ENCODE measurements at places on chromosomes 1 and 21. TPM values are rescaled to one million over a fixed set of nuclear protein-coding genes. Genes with fewer than 3 reads are reported as not detected.
A peak's percentile ranks its signal among the peaks of the same experiment; 100 is the strongest.

NBPF6 gene
- total RNA-seq = not detected

SUSD4 gene
- total RNA-seq = 3.5 TPM

GIPC2 gene
- total RNA-seq = not detected

MIXL1 gene
- 0.31 TPM for total RNA-seq

FMN2 gene
- total RNA-seq = 1.7 TPM

- peak; percentile 68 for DNase-seq
Measured at GRCh38 chr1:115717541-115717940, 51.0 kb downstream of the CASQ2 start.

DNA sequence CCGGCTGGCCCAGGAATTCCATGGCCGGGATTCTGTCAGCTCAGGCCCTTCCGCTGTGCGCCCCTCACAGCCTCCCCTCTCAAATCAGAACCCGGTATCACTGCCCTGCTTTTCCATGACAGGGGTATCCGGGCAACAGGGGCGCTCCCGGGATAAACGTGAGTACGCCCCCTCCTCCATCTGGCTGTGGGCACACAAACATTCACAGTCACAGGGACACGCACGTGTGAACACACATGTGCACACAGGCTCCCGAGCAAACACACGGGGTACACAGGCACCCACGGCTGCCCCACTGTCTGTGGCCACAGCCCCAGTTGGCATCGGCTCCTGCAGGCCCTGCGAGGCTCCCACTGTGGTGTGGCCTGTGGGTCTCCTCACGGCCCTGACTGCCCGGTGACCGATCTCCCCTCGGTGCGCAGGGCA lies 16.7 kb downstream of the COL6A1 start:
- DNase-seq = no peak

DNA sequence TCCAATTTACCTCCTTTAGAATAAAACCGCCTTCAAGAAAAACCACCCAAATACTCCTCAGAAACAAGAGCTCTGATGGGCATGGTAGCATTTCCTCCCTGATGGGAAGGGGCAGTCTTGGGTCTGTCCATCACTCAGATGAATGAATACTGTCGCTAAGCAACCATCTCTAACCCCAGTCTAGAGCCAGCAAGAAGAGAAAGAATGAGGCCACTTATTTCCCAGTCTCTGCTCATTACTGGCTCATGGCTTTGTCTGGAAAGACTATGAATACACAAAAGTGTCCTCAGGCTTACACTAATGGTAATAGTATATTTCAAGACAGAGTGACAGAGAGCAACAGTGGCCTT lies 51.0 kb upstream of the F3 start:
- peak; percentile 82 for DNase-seq

GRCh38 chr1:221227872-221228337 lies 348.7 kb downstream of the HLX start:
- DNase-seq = no peak

DNA sequence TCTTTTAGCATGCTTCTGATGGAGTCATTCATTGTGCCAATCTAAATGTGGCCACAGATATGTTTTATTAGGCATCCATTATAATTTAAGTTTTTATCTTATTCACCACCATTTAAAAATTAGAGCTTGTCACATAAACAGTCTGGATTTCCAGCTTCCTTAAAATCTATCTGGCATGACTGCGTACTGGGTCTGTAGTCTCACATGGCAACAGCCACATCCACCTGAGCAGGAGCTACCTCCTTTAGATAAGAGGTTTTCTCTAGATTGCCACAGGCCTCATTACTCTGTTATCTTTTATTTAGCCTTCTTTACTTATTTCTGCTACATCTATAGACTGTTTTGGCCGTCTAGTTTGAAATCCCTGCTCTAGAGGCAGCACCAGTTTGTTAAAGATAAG lies 29.1 kb downstream of the B3GALT2 start:
- no peak for DNase-seq

- peak; percentile 65 for DNase-seq
Measured at GRCh38 chr1:9371391-9371935, 78.8 kb downstream of the SPSB1 start.

- no peak for DNase-seq
Measured at GRCh38 chr1:114088392-114089299, 65.0 kb downstream of the SYT6 start.

DNA sequence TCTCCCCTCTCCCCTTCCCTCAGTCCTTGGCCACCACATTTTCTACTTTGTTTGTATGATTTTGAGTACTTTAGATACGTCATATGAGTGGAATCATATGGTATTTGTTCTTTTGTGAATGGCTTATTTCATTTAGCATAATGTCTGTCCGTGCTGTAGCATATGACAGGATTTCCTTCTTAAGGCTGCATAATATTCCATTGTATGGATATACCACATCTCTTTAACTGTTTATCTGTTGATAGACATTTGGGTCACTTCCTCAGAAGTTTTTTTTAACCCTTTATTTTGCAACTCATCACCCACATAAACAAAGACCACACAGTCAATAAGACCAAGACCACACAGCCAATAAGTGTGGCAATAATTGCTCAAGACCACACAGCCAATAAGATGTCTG lies 24.9 kb downstream of the FAM163A start:
- no peak for DNase-seq

DNA sequence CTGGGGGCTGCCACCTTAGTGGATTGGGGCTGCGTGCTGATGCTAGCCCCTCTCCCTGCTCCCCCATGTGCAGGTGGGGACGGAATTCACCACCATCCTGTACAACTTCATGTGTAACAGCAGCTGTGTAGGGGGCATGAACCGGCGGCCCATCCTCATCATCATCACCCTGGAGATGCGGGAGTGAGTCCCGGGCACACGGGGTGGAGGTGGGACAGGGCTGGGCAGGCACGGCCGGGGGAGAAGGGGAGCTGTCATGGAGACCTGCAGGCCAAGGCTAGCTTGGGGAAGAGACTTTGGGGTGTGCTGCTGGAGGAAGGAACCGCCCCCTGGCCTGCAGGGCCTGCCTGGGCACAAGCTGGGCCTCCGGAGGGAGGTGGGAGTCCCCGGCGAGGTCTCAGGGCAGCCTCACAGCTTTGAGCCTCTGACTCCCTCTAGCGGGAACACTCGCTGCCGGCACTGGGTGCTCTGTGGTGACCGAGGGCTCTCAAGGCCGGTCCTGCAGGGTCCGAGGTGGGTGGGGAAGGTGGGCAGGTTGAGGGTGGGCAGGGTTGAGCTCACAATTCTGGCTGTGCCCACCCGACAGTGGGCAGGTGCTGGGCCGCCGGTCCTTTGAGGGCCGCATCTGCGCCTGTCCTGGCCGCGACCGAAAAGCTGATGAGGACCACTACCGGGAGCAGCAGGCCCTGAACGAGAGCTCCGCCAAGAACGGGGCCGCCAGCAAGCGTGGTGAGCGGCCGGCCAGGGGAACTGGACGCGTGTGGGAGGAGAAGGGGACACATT lies 25.0 kb upstream of the CCDC27 start:
- DNase-seq = peak; percentile 68

DNA sequence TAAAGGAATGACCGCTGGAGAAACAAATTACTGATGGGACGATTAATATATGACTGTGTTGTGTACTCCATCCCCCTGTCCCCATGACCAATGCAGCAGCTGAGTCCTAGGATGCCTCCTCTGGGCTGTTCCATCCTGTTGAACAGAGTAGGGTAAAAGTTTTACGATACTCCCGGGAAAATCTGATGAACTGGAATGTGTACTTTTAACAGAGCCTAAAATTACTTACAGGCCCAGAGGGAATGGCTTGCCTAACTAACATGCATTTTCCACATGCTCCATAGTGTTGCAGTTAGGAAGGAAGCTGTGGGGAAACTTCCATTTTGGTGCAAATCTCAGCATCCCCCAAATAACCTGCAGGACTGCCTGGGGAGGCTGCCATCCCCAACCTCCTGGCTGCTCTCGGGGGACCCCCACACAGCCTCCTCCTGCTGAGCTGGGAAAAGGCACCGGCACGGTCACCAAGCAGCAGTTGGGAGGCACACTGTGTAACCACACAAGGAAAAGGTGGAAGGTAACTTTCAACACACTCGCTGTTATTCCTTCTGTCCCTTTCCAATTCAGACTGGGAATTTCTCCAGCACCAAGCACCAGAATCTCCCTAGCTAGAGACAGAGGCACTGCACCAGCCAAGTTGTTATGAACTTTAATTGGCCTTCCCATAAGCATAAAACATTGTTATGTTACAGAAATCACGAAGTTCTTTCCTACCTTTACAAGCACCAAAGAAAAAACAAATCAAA lies 97.2 kb downstream of the BCAR3 start:
- no peak for DNase-seq

DNA sequence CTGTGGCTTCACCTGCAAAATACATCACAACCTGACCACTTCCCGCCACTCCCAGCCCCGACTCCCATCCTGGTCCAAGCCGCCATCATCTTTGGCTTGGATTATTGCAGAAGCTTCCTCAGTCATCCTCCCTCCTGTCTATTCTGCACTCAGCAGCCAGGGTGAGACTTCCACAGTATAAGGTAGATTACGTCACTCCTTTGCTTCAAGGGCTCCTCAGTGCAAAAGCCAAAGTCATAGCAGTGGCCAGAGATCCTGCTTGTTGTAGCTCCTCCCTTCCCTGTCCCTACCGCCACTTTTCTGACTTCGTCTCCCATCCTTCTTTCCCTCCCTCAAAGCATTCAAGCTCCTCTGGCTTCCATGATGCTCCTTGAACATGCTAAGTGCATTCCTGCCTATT lies 152.8 kb downstream of the GRIK3 start:
- DNase-seq = no peak

- DNase-seq = no peak
Measured at GRCh38 chr1:51664421-51665240, 47.7 kb downstream of the OSBPL9 start.

DNA sequence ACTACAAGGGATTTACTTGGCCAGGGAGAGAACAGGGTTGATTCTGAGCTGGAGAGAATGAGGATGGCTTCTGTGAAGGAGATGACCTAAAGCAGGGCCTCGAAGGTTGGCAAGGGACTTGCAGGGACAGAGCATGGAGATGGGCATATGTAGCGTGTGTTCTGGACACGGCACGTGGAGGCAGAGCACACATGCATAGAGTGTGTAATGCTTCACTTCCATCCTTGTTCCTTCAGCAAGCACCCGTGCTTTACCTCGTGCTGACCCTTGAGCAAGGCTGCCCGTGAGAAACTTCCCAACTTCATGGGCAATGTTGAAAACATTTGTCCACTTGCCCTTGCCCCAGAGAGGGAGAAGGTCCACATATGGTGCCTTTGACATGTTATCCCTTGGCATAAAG lies 33.1 kb downstream of the NFIA start:
- DNase-seq = no peak

- no peak for DNase-seq
Measured at GRCh38 chr1:84939151-84939550, 46.1 kb upstream of the LPAR3 start.

DNA sequence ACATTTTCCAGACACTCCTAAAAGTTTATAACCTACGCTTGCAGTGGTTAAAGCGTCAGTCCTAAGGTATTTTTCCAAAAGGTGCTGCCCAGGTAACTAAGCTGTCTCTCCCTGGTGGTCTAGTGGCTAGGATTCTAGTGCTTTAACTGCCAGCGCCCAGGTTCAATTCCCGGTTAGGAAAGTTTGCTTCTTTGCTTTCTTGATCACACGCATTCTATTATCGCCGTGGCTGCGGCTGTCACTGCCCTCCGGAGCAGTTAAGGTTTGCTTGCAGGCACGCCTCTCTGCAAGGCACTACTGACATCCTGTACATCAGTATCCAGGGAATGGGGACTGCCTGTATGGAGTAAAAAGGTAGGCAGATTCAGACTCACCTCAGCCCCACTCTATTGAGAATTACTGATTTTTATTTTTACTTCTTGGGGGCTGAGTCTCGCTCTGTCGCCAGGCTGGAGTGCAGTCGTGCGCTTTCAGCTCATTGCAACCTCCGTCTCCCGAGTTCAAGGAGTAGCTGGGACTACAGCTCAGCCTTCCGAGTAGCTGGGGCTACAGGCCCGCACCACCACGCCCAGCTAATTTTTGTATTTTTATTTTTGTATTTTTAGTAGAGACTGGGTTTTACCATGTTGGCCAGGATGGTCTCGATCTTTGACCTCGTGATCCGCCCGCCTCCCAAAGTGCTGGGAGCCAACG lies 53.2 kb upstream of the CFAP126 start:
- peak; percentile 59 for DNase-seq

DNA sequence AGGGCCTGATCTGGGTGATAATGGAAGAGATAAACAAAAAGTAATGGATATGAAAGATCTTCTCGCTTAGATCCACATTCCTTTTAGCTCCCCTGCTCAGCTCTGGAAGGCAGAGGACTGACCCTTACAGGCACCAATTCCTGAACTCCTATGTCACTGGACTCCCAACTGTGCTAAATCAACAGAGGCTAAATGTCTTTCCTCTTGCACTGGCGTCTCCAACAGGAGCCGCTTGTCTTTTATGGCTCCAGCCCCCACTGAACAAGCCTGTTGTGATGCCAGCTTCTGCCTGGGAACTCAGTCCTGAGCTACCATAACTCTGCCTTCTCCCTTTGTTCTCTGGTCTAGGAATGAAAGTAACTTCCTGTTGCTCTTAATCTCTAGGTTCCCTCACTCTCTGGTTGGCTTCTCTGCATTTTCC lies 142.1 kb upstream of the COL11A1 start:
- peak; percentile 76 for DNase-seq

- DNase-seq = no peak
Measured at GRCh38 chr1:212525479-212526110, 83.0 kb upstream of the ATF3 start.

DNA sequence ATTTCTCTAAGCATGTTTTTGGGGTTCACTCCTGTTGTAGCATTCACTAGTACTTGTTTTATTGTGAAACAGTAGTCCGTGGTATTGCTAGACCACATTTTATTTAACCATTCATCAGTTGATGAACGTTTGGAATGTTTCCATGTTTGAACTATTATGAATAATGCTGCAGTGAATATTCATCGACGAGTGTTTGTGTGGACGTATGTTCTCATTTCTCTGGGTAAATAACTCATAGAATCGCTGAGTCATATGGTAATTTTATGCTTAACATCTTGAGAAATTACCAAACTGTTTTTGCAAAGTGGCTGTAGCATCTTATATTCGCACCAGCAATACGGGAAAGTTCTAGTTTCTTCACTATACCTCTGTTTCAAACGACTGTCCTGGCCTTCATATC lies 28.0 kb upstream of the KAZN start:
- no peak for DNase-seq

GRCh38 chr1:200684015-200684414 lies 14.3 kb upstream of the DDX59 start:
- no peak for DNase-seq

All from neural progenitor cell (in vitro differentiated cells).